ENCODE measurements at places on chromosomes 7 and 10.

DNA sequence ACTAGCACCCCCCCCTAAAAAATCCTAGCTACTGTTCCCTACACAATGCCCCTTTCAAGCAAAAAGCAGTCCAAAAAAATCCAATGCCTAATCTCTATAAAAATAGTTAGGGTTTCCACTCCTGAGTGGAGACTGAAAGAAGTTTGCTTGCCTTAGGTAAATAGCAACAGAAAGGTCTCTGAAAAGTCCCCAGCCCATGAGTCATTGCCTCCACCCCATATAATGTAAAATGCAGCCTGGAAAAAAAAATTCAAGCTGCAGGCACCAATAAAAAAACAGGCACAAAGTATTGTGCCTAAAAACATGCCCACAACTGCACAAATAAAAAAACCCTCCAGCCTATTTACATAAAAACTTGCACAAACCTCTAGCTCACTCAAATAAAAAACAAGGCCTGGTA lies 47.5 kb downstream of the ZNF680 start:
- DNase-seq, result no peak

GRCh38 chr10:104334561-104334960 lies 3.7 kb downstream of the ITPRIP start:
- no peak for DNase-seq

GRCh38 chr10:11687357-11687771 lies 54.8 kb upstream of the ECHDC3 start:
- DNase-seq, result peak; percentile 2

DNA sequence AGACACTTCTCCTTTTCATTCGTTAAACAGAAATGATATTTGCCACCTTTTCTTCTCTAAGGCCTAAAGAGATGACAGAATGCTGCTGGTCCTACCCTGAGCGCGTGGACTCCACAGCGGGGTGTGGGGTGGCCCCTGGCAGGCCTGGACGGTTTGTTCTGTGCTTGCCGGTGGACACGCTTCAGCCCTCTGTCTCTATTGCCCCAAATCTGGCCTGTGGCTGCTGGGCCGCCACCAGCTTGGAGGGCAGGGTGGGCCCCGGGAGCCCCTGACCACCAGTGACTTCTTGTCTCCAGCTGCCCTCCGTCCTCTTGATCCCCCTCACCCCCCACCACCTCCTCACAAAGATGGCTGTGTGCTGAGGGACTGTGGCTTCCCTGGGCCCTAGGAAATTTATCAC lies 5.7 kb downstream of the CHST3 start:
- no peak for DNase-seq

GRCh38 chr7:83442911-83443310 lies 206.0 kb downstream of the SEMA3E start:
- DNase-seq, result no peak

DNA sequence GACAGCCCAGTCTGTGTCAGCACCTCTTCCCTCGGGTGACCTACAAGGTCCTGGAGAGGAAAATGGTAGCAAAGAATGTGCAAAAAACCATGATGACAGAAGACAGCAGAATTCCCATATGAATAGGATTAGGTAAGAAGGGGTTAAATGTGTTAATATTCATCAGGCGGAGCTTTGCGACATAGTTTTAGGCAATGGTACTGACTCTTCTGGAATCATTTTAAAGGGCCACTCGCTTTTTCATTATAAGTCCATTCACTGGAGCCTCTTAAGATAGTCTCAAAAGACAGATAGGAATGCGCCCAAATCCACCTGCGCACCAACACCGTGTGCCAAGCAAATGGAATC lies 38.2 kb downstream of the DLG5 start:
- no peak for DNase-seq

- no peak for DNase-seq
Observed at GRCh38 chr10:921471-922414, 9.8 kb downstream of the LARP4B start.

- no peak for DNase-seq
Observed at GRCh38 chr7:4307316-4308204, 374.5 kb upstream of the FOXK1 start.

- DNase-seq, result no peak
Observed at GRCh38 chr10:7003831-7004395, 406.9 kb downstream of the SFMBT2 start.

DNA sequence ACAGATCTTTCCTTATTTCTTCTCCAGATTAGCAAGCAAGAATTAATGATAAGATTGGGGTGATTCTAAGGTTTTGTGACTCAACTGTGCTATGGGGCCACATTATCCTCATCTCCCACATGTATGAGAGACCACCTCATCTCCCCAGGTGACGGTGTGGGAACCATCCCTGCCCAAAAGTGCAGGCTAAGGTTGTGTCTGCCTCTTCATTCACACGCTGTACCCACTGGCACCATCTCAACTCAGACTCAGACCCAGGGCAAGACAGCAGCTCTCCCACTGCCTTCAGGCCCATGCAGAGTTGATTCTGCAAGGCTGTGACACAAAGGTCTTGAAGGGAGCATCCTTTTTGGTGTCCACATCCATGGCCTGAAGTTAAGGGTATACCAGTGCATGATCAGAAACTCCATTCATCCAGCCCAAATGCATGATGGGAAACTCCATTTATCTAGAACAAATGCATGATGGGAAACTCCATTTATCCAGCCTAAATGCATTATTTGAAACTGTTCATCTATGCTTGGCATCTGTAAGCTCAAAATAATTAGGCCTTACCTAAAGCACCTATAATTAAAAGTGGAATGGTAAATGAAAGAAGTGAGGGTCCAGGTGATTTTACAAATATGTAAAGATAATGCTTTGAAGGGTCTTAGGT lies 99.4 kb downstream of the TCERG1L start:
- no peak for DNase-seq

DNA sequence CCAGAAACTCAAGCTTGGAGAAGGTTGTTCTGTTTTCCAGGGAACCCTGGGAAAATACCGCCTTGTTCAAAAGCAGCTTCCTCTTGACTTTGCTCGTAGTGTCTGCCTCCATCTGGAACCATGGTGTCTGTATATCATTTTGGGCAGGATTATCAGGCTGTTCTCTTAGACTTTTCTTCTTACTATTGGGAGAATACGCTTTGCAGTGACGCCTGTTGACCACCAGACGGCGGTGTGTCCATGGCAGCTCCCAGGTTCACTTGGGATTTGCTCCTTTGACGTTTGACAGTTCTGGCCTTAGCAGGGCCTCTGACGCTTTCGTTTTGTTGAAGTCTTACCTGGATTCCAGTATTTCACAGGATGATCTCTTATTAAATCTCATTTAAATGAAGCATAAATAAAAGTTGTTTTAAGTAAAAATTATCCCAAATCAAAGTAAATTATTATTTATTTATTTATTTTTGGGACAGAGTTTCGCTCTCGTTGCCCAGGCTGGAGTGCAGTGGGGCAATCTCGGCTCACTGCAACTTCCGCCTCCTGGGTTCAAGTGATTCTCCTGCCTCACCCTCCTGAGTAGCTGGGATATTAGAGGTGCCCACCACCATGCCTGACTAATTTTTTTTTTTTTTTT lies 41.8 kb upstream of the GJD4 start:
- DNase-seq, result no peak

GRCh38 chr7:36287371-36288241 lies 102.1 kb upstream of the ANLN start:
- DNase-seq, result no peak

- peak; percentile 66 for DNase-seq
Observed at GRCh38 chr7:45106-46090, 147.0 kb upstream of the FAM20C start.

- no peak for DNase-seq
Observed at GRCh38 chr10:78780551-78780961, 288.2 kb upstream of the ZMIZ1 start.

DNA sequence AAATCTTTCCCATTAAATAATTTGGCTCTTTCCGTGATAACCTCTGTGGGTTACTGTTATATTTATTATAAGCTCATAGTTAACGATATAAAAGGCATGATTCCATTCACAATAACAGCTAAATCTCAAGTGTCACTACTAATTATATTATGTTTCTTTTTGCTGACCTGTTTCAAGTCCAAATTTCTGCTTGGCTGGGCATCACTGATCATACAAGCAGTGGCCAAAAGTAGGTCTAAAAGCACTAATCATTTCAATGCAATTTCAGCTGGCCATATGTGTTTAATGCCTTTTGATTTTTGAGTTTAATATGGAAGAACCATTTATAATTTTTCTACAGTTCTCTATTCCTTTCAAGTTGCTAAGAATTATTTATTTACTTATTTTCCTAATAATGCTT lies 110.7 kb downstream of the SEMA3A start:
- no peak for DNase-seq

DNA sequence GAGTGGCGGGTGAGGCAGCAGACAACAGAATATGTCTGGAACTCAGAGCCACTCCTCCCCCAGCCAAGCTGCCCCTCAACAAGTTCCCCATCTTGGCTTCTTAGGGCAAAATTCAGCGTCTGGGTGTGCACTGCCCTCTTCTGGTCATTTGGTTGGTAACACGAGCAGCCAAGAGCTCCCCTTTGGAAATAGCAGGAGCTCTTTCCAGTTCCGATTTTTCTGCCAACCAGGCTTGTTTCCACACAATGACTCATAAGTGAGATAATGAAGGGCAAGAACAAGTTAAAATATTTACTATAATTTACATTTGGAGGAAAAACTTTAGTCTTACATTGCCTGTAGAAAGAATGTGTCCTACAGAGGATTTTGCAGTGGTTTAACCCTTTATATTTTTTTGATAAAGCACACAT lies 70.5 kb downstream of the ADCYAP1R1 start:
- no peak for DNase-seq

GRCh38 chr10:86964847-86965190 lies 3.5 kb upstream of the ADIRF start:
- DNase-seq, result no peak

- DNase-seq, result no peak
Observed at GRCh38 chr10:71893920-71894319, 42.9 kb upstream of the PSAP start.

GRCh38 chr7:84780158-84781124 lies 406.4 kb downstream of the SEMA3D start:
- DNase-seq, result peak; percentile 72

- no peak for DNase-seq
Observed at GRCh38 chr10:70530315-70530714, 51.7 kb downstream of the PALD1 start.

DNA sequence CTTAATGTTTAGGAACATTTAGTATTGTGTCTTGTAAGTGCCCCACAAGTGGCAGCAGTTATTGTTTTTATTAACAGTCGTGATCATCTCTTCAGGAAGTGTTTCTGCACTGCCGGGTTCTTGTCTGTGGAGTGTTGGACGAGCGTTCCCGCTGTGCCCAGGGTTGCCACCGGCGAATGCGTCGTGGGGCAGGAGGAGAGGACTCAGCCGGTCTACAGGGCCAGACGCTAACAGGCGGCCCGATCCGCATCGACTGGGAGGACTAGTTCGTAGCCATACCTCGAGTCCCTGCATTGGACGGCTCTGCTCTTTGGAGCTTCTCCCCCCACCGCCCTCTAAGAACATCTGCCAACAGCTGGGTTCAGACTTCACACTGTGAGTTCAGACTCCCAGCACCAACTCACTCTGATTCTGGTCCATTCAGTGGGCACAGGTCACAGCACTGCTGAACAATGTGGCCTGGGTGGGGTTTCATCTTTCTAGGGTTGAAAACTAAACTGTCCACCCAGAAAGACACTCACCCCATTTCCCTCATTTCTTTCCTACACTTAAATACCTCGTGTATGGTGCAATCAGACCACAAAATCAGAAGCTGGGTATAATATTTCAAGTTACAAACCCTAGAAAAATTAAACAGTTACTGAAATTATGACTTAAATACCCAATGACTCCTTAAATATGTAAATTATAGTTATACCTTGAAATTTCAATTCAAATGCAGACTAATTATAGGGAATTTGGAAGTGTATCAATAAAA lies 22.2 kb downstream of the PLA2G12B start:
- no peak for DNase-seq

DNA sequence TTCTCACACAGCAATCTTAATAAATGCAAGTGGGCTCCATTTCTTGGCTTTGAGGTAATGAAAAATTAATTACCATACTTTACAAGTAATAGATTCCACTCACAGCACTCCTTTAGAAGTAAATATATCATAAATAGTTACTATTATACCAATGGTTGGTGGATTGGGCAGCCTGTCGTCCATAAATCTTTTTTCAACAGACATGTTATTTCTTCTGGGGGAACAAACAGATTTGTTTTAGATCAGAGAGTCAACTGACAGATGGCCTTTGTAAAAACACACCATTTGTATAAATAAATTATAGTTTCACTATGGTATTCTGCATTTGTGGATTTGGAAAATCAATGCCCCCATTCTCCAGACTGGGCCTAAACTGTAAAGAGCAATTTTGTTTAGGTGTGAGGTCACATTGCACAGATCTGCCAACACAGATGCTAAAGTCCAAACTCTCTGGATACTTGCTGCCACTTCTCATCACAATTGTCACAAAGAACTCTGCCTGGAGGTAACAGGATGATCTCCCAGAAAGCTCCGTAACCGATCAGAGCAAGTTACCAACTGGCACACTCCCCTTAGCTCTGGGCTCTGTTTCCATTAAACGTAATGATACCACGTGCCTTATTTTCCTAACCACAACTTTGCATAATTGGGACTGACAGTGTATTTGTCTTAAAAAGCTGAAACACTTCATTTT lies 4.5 kb upstream of the MACROH2A2 start:
- DNase-seq, result no peak

DNA sequence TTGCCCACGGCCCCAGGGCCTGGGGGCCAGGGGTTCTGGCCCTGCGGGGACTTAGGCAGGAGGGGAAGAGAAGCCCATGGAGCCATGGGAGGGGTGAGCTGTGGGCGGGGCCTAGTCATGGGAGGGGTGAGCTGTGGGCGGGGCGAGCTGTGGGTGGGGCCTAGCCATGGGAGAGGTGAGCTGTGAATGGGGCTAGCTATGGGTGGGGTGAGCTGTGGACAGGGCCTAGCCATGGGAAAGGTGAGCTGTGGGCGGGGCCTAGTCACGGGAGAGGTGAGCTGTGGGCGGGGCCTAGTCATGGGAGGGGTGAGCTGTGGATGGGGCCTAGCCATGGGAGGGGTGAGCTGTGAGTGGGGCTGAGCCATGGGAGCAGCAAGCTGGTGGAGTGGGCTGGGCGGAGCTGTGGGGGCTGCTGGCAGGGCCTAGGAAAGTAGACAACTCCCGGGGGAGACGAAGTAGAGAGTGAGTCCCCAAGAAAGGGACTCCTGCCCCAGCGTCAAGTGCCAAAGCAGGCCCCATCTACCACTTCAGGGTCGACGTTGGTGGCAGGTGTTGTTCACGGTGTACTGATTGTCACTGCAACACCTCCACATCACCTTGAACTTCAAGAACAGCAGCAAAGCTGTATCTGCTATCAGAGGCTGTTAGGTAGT lies 19.2 kb upstream of the TTYH3 start:
- DNase-seq, result no peak

GRCh38 chr10:70785190-70785589 lies at the start of gene TBATA:
TSS of gene TBATA (minus strand) at chr10:70785377. CDS start at chr10:70783379, 1,998 bp downstream.
- DNase-seq, result no peak

- no peak for DNase-seq
Observed at GRCh38 chr10:129869596-129870473, 94.2 kb downstream of the EBF3 start.
